ENCODE measurements at places on chromosomes 1 and 21. TPM values are rescaled to one million over a fixed set of nuclear protein-coding genes. Genes with fewer than 3 reads are reported as not detected.

Gene AADACL4
- not detected for total RNA-seq

Gene NR0B2
- not detected for total RNA-seq

Gene ZNF683
- total RNA-seq: not detected

Gene HSD3B2
- total RNA-seq: not detected

Gene RPTN
- not detected for total RNA-seq

Gene KIF26B
- 0.14 TPM for total RNA-seq

Gene NCMAP
- 0.14 TPM for total RNA-seq

Gene HLX
- 33.5 TPM for total RNA-seq

Gene IL10
- total RNA-seq: 19.8 TPM

Gene TCP10L
- total RNA-seq: not detected

Gene FUBP1
- 73.8 TPM for total RNA-seq

Gene F13B
- total RNA-seq: not detected

Gene C1orf141
- not detected for total RNA-seq

Gene MOV10
- total RNA-seq: 31.9 TPM

Gene CFAP74
- not detected for total RNA-seq

Gene DAP3
- total RNA-seq: 113 TPM

Gene FCMR
- 5.4 TPM for total RNA-seq

Gene OXCT2
- total RNA-seq: 4.1 TPM

Gene MYOG
- not detected for total RNA-seq

Gene PIGP
- 13.4 TPM for total RNA-seq

Gene CNKSR1
- 17.5 TPM for total RNA-seq

Gene DNALI1
- total RNA-seq: 2.6 TPM

Gene C1orf94
- not detected for total RNA-seq

Gene ACTN2
- 52.9 TPM for total RNA-seq

Gene MPL
- not detected for total RNA-seq

Gene TFB2M
- 5.9 TPM for total RNA-seq

Measured in thoracic aorta (tissue), 2 donors.